Left renal cortex interstitium (tissue), 4 donors: ENCODE measurements at places on chromosomes 2 and 18.

- DNase-seq, result no peak
Measured at GRCh38 chr2:237693291-237693994, 66.1 kb downstream of the LRRFIP1 start.

DNA sequence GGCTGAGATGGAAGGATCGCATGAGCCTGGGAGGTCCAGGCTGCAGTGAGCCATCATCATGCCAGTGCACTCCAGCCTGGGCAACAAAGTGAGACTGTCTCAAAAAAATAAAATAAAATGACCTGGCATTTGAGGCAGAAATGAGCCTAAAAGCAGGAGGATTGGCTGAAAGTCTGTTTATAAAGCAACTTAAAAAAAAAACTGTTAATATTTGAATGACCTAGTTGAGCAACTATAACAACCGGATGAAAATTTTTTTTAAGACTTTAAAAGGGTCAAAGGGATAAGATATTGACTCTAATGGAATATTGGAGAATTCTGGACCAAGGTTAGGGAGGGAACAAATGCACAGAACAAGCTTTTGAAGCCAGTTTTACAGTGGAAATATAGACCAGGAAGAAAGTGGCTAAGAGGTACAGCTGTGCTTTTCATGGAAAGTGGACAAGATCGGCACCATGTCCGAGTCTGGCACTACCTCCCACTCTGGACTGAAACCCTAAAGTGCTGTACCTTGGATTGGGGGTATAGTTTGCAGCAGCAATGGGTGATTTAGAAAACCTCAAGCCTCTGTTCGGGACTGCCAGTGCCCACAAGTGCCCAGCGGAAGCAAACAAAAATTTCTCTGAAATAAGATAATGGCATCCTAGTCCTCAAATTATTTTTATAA is 33.2 kb upstream of the ELAC1 start:
- no peak for DNase-seq

- no peak for DNase-seq
Measured at GRCh38 chr2:36060133-36060532, 295.4 kb upstream of the CRIM1 start.

GRCh38 chr2:41329040-41329439 is 718.8 kb upstream of the PKDCC start:
- DNase-seq, result no peak

DNA sequence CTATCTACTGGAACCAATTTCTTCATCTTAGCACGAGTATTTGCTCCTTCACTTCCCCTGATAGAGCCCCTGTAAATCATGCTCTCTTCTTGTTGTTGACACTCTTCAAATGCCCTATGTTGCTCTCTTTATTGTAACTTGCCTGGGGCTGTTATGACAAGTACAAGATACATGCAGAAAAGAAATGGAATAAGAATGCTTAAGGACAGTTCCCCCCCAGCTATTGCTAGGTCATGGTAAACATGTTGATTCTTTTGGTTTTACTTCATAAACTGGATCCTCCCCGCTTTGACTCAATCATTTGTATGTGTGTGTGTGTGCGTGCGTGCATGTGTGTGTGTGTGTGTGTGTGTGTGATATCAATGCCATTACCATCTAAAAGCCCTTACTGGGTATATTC is 368.5 kb upstream of the CNTNAP5 start:
- DNase-seq, result no peak
